ENCODE measurements at places on chromosomes 5 and 9.

DNA sequence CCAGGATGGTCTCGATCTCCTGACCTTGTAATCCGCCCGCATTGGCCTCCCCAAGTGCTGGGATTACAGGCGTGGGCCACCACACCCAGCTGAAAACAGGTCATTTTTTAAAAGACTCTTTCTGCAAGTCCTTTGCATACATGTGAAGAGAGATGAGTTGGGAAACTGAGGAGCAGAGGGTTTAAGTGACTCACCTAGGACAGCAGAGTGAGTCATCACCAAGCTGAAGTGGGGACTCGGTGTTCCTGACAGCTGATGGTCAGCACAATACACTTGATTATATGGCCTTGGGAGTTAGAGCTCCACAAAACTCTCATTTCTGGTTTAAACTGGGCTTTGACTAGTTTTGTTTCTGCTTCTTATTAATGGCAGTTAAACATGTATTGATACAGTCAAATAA, 38.1 kb upstream of the SSBP2 start:
- DNase-seq, result no peak

- no peak for DNase-seq
Observed at GRCh38 chr9:71620746-71621145, 147.6 kb downstream of the CEMIP2 start.

DNA sequence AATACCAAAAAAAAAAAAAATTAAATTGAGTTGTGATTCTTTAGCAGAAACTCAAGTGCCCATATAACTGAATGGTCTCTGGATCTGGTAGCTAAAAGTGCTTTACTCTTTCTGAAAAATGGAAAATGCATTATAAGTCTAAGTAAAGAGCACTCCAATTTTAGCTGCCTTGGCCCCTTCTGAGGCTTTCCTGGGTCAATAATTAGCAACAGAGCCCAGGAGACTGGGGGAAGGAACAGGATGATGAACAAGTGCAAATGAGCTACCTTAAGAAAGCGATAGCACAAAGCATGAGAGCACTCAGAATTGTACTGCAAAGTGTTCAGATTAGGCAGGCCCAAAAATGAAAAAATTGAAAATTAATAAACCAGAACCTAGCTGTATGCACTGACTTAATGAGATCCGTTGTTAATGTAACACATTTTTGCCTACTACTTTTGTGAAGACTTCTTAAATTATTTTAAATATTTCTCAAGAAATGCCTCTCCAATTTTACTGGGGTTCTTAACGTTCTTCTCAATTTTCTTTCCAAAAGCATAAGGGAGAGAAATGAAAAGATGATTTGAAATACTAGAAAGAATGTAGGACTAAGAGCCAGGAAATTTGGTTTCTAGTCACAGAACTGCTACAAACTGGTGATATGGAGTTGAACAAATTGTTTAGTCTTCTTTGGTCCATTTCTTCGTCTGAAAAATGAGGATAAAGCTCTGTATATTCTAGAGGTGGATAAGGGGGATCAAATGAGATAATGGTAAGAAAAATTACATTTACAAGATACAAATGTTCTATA, 566.1 kb downstream of the PDE4D start:
- DNase-seq, result no peak

DNA sequence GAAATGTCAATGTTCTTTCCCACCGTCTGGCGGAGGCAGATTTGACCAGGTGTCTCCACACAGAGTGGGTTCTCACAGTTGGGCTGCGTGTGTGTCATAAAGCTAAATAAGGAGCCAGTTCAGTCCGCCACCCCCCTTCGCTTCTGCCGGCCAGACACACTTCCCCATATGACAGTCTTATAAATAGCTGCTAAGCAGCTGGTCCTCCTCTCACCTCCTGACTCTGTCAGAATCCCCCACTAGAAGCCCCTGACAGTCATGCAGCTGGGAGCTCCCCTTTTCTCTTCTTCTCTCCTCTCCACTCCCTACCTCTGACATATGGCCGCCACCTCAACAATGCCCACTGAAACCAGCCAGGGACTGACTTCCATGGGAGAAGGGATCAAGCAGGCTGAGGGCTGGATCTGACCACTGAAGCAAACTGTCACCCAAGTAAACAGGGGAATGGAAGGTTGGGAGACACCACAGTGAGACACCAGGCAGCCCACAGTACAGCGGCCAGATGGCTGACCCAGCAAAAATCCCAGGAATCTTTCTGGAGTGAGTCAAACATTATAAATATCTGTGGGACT, 141.9 kb upstream of the EFNA5 start:
- DNase-seq, result peak; percentile 24

DNA sequence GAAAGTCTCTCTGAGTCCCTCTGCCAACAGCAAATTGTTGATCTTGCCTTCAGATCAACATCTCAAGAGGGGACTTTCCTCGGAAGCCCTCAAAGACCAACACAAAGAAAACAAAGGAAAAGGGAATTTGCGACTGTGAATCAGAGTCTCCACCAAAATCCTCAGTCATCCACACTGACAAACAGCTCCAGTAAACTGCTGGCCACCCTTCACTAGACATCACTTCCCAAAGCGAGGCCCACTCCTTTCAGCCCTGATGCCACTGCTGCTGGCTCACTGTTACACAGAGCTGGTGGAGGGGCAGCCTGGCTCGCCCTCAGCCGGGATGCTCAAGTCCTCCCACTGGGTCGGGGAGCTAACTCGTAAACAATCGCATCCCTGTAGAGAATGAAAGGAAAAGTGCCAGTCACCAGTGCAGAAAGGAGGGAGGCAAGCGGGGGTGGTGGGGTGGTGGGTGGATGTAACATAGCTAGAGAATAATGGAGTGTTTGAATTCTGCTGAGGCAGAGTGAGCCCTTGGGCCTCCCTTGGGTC, 1.3 kb downstream of the FGF1 start:
- no peak for DNase-seq

DNA sequence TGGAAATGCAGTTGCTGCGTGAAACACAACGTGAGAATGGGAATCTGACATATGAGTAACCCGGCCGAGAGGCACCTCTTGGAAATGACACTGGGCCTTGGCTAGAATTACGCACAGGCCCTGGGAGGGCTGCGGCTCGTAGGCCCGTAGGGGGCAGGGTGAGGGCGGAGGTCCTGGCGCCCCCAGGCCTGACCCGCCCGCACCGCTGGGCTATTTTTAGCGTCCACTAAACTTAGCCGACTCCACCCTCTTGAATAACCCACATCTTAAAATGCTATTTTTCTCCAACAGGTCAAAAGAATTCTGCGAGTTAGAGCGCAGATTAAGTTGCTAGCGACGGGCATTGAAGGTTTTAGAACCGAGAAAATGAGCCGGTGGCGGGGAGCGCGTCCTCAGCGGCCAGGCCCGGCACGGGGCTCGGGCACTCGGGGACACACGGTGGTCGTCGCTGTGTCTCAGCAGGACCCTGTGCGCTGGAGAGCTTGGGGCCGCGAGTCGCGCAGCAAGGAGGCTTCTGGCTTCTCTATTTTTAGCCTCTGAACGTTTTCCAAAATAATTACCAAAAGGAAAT, 168.5 kb downstream of the AUH start:
- DNase-seq, result peak; percentile 92

DNA sequence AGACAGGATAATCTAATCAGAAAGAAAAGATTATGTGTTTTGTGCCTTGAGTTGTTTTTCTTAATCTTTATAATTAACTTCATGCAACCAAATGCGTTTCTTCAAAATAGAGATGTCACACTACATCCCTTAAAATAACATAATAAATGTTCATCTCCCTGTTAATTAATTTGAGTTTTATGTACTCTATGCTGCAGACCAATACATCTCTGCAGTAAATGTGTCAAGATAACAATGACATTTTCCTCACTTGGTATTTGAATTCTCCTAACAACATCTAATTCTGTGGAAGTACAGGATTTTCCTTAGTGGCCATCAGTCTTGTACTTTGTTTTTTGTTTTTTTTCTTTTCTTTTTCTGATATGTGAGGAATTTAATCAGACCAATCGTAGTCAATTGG, 279.2 kb upstream of the TYRP1 start:
- DNase-seq, result no peak

DNA sequence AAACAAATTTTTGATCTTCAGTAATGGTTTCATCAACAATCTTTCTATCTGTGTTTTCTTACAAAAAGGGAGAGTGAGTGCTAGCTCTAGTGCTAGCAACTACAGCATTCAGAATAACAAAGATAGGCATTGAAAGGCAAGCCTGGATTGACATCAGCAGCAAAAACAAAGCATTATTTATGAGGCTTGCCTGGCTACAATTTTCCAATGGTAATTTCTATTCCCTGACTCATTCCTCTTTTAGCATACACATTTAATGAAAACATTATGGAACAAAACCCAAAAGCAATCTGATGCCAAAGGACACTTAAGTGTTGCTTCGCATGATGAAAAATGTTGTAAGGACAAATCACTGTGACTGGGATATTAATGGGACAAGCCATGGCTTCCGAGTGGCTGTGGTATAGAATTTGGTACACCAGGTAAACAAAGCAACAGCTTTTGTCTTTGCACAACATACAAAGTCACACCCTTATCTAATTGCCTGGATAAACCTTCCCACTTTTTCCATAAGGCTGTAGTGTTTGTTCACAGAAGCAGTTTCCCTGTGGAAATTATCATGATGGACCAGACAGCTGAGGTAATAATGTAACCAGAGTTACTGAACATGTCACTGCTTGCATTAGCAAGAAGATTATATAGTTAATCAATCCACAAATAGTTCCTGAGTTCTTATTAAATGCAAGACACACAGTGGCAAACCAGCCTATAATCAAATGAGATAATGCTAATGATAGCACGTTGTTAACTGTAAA, 179.8 kb upstream of the EDIL3 start:
- peak; percentile 87 for DNase-seq

DNA sequence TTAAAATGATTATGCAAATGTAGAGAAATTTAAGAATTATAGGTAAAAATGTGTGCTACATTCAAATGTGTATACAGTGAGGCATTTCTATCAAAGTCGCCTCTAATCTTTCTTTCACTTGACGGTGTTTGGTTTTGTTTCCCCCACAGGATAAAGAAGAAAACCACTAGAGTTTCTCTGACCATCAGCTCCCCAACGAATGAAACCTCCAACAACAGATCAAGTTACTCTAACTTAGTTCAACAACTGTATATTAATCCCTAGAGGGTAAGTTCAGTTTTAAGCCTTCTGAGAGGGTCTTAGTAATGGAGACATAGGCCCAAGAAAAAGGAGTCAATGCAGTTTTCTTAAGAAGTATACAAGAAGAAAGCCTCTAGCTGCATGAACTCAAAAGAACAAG, 11.5 kb upstream of the MYOT start:
- no peak for DNase-seq

- DNase-seq, result no peak
Observed at GRCh38 chr5:1171340-1171941, 30.0 kb upstream of the SLC6A19 start.

GRCh38 chr5:168779333-168779732, 200.2 kb upstream of the PANK3 start:
- DNase-seq, result no peak

All from fibroblast of skin of left biceps (primary cell).